ENCODE measurements at places on chromosomes 12 and 14. TPM values are rescaled to one million over a fixed set of nuclear protein-coding genes. Genes with fewer than 3 reads are reported as not detected.

The RNU6-8 gene
- total RNA-seq, result not detected

The FOS gene
- 611 TPM for total RNA-seq

The CIDEB gene
- total RNA-seq, result 0.18 TPM

The CMA1 gene
- total RNA-seq, result not detected

The TAS2R42 gene
- total RNA-seq, result not detected

The TRPV4 gene
- 1.1 TPM for total RNA-seq

The ASB2 gene
- not detected for total RNA-seq

The TSPAN8 gene
- 6.0 TPM for total RNA-seq

The LRRIQ1 gene
- not detected for total RNA-seq

The WNT1 gene
- total RNA-seq, result not detected

The ADGRD1 gene
- total RNA-seq, result 5.1 TPM

The ZNF384 gene
- total RNA-seq, result 33.4 TPM

The TULP3 gene
- 20.9 TPM for total RNA-seq

The HOXC13 gene
- total RNA-seq, result not detected

The CMAS gene
- 37.7 TPM for total RNA-seq

The MYH6 gene
- total RNA-seq, result not detected

The C3AR1 gene
- not detected for total RNA-seq

The MYO1A gene
- total RNA-seq, result not detected

The TMEM253 gene
- total RNA-seq, result not detected

The TESPA1 gene
- not detected for total RNA-seq

The APEX1 gene
- 124 TPM for total RNA-seq

The MGP gene
- 259 TPM for total RNA-seq
